Left ventricle myocardium superior (tissue), 1 donor: ENCODE measurements at places on chromosomes 16 and 17. TPM values are rescaled to one million over a fixed set of nuclear protein-coding genes. Genes with fewer than 3 reads are reported as not detected.

Gene ATP1B2
- total RNA-seq = 3.2 TPM

Gene PLSCR3
- total RNA-seq = 16.1 TPM

DNA sequence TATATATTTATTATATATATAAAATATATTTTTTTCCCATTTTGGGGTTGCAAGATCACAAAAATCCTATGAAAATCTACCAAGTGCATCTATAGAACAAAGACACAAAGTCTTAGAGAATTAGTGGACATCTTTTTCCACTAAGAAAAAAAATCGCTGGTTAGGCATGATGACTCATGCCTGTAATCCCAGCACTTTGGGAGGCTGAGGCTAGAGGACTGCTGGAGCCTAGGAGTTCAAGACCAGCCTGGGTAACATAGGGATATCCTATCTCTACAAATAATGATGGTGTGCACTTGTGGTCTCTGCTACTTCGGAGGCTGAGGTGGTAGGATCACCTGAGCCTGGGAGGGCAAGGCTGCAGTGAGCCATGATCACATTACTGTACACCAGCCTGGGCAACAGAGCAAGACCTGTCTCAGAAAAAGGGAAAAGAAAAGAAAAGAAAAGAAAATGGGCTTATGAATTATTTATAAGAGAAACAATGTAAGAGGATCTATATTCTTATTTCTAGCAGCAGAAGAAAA, 185.1 kb upstream of the PSMD7 start:
- DNase-seq = no peak

- peak; percentile 65 for DNase-seq
These were observed 75.8 kb upstream of the TRAP1 start for GRCh38 chr16:3793161-3793576.

Gene SBK1
- total RNA-seq = 2.8 TPM

DNA sequence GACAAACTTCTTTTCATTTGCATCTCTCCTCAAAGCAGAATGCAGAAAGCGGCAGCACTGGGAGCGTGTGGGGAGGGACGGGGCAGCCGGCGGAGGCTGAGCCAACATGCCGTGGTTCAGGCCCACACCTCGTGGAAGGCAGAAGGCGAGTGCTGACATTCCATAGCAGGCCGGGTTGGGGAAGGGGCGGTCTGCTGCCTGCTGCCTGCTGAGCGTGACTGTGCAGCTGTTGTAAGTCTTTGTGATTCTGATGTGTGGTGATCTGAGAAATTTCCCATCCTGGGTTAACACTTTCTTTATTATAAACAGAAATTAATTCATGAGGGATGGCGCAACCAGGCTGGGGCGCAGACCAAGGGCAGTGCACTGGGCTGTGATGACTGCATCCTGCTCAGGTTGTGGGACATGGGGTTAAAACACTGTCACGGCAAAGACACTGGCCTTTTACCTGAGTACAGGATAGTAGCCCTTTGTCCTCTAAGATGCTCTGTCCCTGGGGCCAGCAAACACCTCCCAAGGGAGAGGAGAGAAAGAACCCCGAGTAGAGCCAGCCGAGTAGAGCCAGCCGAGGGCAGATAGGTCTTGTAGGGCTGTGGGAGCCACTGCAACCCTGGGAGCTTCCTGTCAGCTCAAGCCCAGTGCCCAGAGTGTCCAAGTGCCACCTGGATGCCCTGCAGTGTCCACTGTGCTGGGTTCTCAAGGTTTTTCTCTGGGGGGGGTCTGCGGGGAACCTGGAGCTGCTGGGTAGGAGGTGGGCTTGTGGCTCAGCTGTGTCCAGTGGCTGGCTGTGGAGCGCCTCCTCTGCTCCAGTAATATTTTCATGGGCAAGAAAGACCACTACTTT, 8.8 kb upstream of the DNASE1 start:
- DNase-seq = no peak
